ENCODE measurements at places on chromosomes 16 and 17. TPM values are rescaled to one million over a fixed set of nuclear protein-coding genes. Genes with fewer than 3 reads are reported as not detected.

Gene CACNA1G
- total RNA-seq, result not detected

Gene CYTH1
- 45.6 TPM for total RNA-seq

Gene SERPINF2
- total RNA-seq, result 1.6 TPM

Gene CX3CL1
- 13.3 TPM for total RNA-seq

Gene CDRT4
- total RNA-seq, result 4.8 TPM

Gene CCL8
- not detected for total RNA-seq

Gene HOXB3
- total RNA-seq, result 17.7 TPM

Gene CLDN7
- total RNA-seq, result 2.1 TPM

Gene C16orf89
- total RNA-seq, result not detected

Gene CUEDC1
- 19.8 TPM for total RNA-seq

Gene RCVRN
- not detected for total RNA-seq

Gene ZCCHC14
- 7.1 TPM for total RNA-seq

Gene CHST4
- total RNA-seq, result not detected

Gene EVPL
- 1.2 TPM for total RNA-seq

Gene CCL5
- 1.6 TPM for total RNA-seq

Gene STH
- not detected for total RNA-seq

Gene TBC1D3
- not detected for total RNA-seq

Gene CASKIN2
- 11.6 TPM for total RNA-seq

Gene CES1
- not detected for total RNA-seq

Gene MMP2
- 246 TPM for total RNA-seq

Gene MT3
- not detected for total RNA-seq

Gene HOXB9
- 14.5 TPM for total RNA-seq

Gene KCNG4
- total RNA-seq, result not detected

Gene FADS6
- total RNA-seq, result not detected

Gene SLC13A2
- total RNA-seq, result not detected

Gene GPRC5B
- total RNA-seq, result 109 TPM

Gene CRHR1
- total RNA-seq, result not detected

Gene TMEM106A
- 4.7 TPM for total RNA-seq

Gene CSH2
- not detected for total RNA-seq

Gene KCNH4
- 0.05 TPM for total RNA-seq

Gene UTS2R
- total RNA-seq, result not detected

Gene PSMB3
- 207 TPM for total RNA-seq

Data from glomerular endothelial cell (primary cell).